LNCaP clone FGC (cell line): ENCODE measurements at places on chromosomes 5 and 9.
A peak's percentile ranks its signal among the peaks of the same experiment; 100 is the strongest.

- no peak for DNase-seq
Observed at GRCh38 chr5:16922430-16922829, 13.7 kb downstream of the MYO10 start.

- DNase-seq = no peak
Observed at GRCh38 chr5:132742158-132742557, 4.8 kb upstream of the KIF3A start.

DNA sequence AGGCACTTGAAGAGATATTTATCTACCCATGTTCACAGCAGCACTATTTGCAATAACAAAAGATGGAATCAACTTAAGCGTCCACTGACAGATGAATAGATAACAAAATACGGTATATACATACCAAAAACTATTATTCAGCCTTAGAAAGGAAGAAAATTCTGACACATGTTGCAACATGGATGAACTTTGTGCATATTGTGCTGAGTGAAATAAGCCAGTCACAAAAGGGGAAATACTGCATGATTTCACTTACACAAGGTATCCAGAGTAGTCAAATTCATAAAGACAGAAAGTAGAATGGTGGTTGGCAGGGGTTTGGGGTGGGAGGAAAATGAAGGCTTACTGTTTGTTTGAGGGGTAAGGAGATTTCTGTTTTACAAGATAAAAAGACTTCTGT lies 66.0 kb downstream of the FBN2 start:
- no peak for DNase-seq

DNA sequence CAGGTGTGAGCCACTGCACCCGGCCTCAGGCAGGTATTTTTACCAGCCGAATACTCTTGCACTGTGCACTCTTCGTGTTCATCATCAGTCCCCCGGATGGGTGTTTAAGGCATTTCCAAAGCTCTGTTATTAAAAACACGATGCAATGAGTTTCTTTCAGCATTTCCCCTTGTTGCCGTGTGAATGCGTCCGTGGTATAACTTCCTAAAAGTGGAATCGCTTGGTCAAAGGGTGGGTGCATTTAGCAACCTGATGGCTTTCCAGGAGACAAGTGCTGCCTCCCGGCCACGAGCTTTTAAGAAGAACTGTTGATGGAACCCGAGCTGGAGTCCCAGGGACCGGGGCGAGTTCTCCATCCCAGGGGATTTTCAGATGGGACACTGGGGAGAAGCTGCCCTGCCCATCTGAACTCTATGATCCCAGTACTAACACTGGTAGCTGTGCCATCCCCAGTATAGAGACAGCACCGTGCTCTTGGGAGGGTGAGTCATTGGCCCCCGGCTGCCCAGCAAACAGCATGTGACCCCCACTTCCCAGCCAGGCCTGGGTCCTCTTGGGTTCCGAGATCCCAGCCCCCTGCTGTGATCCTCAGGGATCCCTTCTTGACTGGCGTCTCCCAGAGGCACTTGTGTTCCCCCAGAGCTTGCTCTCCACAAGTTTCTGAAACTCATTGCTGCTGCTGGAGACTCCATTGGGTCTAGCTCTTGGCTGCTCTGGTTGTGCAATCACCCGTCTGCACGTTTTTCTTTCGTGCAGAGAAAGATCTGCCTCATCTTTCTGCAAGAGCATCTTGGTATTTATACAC lies 169.5 kb upstream of the IER5L start:
- DNase-seq = no peak

DNA sequence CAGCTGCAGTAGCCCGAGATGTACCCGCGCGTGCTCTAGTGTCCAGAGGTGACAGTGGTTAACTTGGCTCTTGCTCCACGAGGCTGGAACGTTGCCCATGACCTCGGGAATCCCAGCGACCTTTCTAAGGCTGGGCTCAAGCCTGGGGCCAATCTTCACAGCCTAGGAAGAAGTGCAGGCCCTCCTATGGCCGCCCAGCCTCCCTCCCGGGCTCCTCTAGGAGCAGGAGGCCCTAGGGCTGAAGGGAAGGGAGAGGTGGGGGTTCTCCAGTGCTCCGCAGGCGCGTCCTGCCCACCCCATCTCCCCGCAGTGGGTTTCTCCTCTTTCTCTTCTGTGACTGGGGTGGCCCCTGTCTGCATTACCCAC lies 13.3 kb downstream of the NR2F1 start:
- DNase-seq = no peak

DNA sequence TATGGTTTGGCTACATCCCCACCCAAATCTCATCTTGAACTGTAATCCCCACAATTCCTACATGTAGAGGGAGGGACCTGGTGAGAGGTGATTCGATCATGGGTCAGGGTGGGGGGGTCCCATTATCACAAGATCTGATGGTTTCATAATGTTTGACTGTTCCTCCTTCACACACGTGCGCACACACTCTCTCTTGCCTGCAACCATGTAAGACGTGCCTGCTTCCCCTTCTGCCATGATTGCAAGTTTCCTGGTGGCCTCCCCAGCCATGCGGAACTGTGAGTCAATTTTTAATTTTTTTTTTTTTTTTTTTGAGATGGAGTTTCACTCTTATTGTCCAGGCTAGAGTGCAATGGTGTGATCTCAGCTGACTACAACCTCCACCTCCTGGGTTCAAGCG lies 27.0 kb downstream of the FAM169A start:
- DNase-seq = no peak

DNA sequence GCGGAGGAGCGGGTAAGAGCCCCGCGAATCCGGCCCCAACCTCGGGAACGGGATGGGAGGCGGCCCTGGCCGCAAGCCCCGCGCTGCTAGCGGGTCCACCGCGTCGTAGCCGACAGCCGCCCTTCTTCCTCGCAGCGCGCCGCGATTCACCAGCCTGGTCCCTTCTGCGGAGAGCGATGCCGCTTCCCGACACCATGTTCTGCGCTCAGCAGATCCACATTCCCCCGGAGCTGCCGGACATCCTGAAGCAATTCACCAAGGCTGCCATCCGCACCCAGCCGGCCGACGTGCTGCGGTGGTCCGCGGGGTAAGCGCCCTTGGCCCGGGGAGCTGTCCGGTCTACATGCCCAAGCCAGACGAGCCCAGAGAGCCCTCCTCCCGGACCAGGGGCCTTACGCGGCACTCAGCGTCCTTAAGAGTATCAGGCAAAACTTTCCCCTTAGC lies 335 bp downstream of the ROPN1L start:
- DNase-seq = no peak

- DNase-seq = no peak
Observed at GRCh38 chr9:135073081-135073740, 14.3 kb upstream of the OLFM1 start.

GRCh38 chr9:101432740-101433139 lies 2.8 kb downstream of the ALDOB start:
- DNase-seq = no peak

GRCh38 chr9:21281275-21281674 lies 23.8 kb downstream of the IFNA5 start:
- no peak for DNase-seq

DNA sequence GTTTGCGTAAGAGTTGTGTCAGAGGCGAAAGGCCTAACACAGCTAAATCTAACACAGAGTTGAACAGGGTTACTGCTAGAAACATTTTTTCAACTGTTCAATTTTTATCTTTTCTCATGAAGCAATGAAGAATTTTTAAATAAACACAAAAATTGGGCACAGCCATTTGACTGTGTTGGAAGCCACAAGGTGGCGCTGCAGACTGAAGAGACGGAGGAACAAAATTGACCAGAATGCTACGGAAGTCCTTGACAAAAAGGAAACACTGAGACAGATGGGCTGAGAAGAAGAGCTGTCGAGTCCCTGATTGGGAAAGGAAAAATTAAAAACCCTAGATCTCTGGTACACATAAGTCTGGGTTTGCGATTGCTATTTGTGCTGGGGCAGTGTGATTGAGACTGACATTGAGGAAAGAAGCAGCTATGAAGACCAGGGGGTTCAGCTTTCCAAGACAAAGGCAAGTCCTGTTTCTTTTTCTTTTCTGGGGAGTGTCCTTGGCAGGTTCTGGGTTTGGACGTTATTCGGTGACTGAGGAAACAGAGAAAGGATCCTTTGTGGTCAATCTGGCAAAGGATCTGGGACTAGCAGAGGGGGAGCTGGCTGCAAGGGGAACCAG lies at the start of gene PCDHB9:
Gene PCDHB9 (plus strand): TSS at position 265 of the 616 bp plus-strand sequence. CDS start 158 bp downstream, at position 423.
- no peak for DNase-seq

DNA sequence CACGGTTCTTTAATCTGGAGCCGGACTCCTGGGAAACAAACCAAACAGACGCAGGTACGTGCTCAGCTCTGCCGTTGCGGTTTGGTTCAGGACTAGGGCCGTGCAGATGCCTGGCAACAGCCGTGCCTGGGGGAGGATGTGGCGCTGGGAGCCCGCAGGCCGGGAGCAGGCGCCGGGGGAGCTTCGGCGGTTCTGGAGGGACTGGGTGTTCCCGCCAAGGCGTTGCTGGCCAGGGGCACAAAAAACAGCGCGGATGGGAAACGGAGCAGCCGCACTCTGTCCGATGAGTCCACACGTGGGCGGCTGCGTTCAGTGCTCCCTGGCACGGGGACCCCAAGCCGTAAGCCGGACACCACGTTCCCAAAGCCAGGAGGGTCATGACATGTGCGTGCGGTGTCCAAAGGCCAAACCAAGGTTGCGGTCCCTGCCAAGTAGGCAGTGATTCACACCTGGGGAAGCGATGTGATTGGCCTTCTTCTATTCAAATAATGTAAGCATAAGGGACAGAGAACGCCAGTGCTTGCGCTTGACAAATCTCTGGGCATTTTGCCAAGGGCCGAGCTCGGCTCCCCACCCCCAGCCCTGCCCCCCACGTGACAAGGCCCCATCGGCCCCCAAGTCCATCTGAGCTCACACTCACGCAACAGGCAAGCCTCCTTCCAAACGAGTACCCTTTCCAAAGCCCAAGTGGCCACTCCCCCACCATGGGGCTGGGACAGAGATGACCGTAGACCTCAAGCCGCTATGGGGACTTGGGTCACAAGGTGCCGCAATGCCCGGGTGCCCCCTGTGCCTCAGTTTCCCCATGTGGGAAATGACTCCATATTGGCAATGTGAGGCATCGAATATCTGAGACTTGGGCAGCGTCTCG lies 49.7 kb upstream of the NKD2 start:
- peak; percentile 7 for DNase-seq

DNA sequence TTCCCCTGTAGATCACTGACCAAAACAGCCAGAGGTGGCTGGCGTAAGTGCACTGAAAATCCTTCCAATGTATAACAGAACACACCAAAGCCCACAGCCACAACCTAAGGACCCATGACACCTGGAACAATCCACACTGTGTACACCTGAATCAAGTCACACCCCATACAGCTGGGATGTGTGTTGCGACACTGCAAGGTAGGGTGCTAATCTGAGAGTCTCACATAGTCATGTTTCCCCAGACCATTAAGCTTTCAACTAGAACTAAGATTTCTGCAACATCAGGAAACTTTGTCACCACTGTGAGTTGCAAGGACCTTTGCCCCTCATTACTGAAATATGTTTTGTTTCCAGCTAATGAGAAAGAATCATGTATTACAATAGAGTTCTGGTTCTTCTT lies 59.4 kb downstream of the MED27 start:
- DNase-seq = no peak

DNA sequence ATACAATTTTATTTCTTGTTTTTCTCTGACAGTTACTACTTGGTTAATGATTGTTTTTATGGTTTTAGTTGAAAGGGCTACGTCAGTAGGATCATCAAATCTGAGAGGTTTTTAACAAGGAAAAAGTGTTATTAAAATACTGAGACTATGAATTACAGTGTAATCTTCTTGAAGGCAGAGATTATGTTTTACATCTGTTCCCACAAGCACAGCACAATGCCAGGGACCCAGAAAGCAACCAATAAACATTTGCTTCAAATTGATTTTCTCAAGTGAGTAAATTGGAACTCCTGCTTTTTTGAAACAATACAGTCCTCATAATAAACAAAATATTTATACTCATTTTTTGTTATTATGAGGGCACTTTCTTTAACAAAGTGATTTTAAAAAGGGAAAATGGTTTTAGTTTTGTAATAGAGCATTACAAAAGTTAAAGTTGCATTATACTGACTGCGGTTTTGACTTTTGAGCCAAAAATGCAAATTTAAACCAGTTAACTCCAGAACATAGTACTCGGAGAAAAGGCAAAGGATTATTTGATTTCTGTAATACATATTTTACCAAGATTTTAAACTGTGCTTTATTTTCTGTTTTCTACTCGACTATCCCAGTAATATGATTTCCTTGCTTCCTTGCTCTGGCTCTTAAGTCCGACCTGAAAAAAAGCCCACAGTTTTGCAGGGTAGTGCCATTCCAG lies 176.9 kb downstream of the GDNF start:
- no peak for DNase-seq

DNA sequence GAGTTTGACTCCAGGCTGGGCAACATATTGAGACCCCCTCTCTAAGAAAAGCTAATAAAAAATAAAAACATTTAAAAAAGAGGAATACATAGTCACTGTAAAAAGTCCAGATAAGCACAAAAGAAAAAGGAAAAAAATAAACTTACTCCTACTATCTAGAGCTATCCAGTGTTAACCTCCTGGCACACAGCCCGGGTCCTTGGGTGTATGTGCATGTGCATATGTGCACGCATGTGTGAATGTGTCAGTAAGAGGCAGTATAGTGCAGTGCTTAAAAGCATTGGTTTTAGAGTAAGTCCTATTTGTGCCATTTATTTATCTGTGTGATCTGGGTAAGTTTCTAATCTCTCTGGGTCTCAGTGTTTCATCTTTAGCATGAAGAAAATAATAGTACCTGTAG lies 26.7 kb downstream of the FAM219A start:
- no peak for DNase-seq

DNA sequence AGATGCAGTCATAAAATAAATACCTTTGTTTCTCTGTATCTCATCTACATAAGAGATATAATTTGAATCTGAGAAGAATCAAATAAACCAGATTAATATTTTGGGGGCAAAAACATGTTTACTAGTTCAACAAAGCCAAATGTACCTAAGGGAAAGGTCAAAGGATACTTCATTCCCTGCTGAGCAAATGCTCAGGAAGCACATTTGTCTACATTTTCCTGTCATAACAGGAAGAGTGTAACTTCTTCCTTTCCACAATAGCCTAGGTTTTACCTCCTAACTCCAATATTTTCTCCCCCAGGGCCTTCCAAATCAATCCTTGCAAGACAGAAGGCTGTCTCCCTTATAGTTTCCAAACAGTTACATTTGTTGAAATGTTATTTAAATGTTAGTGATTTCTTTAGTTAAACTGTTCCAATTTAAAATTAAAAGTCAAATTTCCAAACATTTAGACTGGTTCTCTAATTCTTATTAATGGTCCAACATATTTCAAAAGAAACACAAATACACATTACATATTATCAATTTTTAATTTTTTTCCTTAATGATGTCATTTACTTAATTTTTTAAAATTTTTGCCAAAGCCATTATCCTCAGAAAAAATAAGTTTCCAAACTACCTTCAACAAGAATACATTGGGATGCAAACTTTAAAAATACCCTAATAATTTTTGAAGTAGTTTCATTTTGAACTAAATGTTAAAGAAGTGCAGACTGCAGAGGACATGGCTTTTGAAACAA lies 67.8 kb downstream of the MEF2C start:
- DNase-seq = no peak

GRCh38 chr9:127194881-127195713 lies 69.5 kb upstream of the GARNL3 start:
- no peak for DNase-seq

- DNase-seq = no peak
Observed at GRCh38 chr5:106399391-106399790, 1271.3 kb downstream of the EFNA5 start.
